ENCODE measurements at places on chromosomes 5 and 9. TPM values are rescaled to one million over a fixed set of nuclear protein-coding genes. Genes with fewer than 3 reads are reported as not detected.

Gene RUSC2
- 10.1 TPM for total RNA-seq

GRCh38 chr9:127138444-127138843 is 16.0 kb upstream of the ANGPTL2 start:
- no peak for DNase-seq
- H3K36me3 ChIP-seq: no peaks in the 10 kb centered on the region
- H3K27ac ChIP-seq: no peak overlapping the region

DNA sequence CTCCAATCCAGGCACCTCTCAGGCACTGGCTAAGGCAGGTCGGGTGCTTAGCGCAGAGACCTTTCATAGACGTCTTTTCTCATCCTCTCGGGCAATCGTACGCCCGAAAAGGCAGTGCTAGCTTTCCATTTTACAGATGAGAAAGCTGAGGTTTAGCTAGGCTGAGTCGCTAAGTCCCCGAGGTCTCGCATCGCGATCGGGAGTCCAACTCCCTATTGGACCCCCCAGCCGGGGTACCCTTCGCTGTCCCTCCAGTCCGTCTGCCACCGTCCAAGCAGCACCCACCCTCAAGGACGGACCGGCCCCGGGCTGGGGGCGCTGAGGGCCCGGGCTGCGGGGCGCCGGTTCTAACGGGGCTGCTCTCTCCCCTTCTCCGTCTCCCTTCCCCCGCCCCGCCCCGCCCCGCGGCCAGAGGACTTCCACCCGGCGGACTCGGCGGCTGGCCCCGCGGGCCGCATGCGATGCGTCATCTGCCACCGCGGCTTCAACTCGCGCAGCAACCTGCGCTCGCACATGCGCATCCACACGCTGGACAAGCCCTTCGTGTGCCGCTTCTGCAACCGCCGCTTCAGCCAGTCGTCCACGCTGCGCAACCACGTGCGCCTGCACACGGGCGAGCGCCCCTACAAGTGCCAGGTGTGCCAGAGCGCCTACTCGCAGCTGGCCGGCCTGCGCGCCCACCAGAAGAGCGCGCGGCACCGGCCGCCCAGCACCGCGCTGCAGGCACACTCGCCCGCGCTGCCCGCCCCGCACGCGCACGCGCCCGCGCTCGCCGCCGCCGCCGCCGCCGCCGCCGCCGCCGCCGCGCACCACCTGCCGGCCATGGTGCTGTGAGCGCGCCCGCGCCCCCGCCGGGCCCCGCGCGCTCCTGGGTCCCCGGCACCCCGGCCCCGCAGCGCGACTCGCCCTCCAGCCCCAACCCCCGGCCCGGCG is 12.5 kb upstream of the EXOSC2 start:
- peak overlapping the region; percentile 76 for H3K4me3 ChIP-seq
- H3K27me3 ChIP-seq: no peaks in the 10 kb centered on the region
- peak; percentile 91 for DNase-seq

Gene SLC6A19
- total RNA-seq: not detected

GRCh38 chr5:8788246-8788645 is 757.6 kb downstream of the SEMA5A start:
- 0 out of 2 replicates have a peak, but pooled peaks cover 11% of the 10 kb centered on the region for H3K27me3 ChIP-seq
- no peak overlapping the region for H3K4me3 ChIP-seq
- H3K27ac ChIP-seq: no peak overlapping the region
- DNase-seq: no peak

DNA sequence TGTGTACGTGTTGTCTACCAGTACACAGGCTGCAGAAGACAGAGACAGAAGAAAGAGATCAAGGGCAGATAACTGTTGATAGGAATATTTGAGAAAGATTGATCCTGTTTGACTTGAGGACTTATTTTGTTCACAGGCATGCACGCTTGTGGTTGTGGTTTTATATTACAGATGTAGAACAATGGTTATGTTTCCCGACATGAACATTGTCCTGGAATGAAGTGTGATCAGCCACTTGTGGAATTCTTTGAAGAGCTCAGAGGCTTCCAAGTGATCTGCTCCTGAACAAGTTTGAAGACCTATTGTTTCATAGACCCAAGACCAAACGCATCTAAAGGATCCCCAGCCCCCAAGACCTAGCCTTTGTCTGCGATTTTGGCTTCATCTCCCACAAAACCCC is 13.7 kb downstream of the TEX53 start:
- H3K27me3 ChIP-seq: no peaks in the 10 kb centered on the region
- no peak overlapping the region for H3K4me3 ChIP-seq
- H3K27ac ChIP-seq: no peak overlapping the region

Gene SPATA31A7
- total RNA-seq: not detected

DNA sequence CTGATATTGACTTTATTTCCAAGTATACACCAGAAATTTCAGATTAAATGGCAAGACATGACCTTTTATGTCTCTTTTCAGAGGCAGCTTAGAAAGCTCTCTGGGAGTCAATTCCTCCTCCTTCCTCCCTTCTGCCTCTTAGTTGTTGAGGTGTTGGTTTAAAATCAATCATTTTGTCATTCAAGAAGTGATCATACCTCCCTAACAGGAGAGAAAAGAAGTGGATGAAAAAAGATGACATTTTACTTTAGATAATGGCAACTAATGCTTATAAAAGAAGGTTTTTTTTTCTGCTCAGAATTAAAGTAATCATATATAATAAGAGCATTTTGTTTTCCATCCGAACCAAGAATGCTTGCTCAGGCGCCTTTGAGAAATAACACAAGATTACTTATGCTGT is 448.7 kb downstream of the CTNND2 start:
- no peak overlapping the region for H3K27ac ChIP-seq
- peaks cover 54% of the 10 kb centered on the region for H3K27me3 ChIP-seq
- no peaks in the 10 kb centered on the region for H3K36me3 ChIP-seq
- no peak for DNase-seq
- no peaks in the 10 kb centered on the region for H3K4me1 ChIP-seq

GRCh38 chr9:26324786-26325443 is 567.7 kb downstream of the CAAP1 start:
- H3K4me3 ChIP-seq: no peak overlapping the region
- no peaks in the 10 kb centered on the region for H3K36me3 ChIP-seq
- H3K27ac ChIP-seq: no peak overlapping the region
- no peaks in the 10 kb centered on the region for H3K27me3 ChIP-seq

Gene HSPB3
- total RNA-seq: not detected

DNA sequence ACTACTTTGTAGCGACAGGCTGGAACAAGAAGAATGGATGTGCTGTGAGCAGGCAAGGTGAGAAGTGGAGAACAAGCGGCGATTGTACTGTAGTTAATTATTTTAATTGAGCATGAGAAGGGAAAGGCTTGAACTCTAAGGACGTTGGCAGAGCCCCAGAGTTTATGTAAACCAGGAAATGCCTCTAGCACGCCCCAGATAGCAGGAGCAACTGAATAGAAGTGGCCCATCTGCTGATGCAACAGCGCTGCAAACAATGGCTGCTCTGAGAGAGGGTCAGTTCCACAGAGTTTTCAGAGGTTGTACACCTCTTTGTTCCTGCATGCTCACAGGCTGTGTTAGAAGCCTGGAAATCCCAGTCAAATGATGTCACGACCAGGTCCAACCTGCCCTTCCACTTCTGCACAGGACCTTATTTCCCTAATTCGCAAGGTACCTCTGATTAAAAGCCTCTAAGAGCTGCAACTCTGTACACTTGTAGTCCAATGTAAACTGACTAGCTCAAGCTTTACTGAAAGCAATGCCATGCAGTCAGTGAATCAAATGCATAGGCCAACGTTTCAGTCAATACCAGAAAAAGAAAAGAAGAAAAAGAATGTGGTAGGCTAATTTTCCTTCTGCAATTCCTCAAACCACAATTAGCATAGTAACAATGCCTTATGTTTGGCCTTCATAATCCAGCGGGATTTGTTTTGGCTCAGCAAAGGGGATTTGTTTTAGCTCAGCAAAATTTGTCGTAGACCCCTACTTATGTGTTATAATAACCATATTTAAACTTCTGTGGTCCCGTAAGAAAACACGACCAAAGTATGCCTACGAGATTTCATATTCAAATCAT is 119.6 kb upstream of the RETREG1 start:
- peak; percentile 94 for DNase-seq
- H3K27me3 ChIP-seq: no peaks in the 10 kb centered on the region
- H3K4me3 ChIP-seq: peak overlapping the region; percentile 27
- H3K27ac ChIP-seq: peak overlapping the region; percentile 97
- H3K4me1 ChIP-seq: peaks cover 28% of the 10 kb centered on the region

Gene BTNL8
- total RNA-seq: not detected

DNA sequence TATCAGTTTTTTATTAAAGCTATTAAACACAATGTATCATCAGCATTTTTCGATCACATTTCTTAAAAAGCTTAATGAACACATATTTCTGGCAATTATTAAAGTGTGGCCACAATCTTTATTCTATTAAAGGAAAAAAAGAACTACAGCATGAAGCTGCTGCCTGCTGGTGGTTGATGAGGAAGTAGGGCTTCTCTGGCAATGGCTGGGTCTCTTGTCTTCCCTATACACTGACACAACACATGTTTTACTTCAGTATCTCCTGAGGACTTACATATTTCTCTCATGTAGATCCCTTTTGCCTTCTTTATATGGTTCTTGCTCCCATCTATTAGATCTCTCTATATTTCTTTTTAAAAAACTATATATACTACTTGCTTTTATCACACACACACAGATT is 590.7 kb downstream of the RAB3C start:
- no peaks in the 10 kb centered on the region for H3K4me1 ChIP-seq
- no peak overlapping the region for H3K27ac ChIP-seq
- no peak for DNase-seq
- no peak overlapping the region for H3K4me3 ChIP-seq
- H3K27me3 ChIP-seq: no peaks in the 10 kb centered on the region
- H3K36me3 ChIP-seq: no peaks in the 10 kb centered on the region

DNA sequence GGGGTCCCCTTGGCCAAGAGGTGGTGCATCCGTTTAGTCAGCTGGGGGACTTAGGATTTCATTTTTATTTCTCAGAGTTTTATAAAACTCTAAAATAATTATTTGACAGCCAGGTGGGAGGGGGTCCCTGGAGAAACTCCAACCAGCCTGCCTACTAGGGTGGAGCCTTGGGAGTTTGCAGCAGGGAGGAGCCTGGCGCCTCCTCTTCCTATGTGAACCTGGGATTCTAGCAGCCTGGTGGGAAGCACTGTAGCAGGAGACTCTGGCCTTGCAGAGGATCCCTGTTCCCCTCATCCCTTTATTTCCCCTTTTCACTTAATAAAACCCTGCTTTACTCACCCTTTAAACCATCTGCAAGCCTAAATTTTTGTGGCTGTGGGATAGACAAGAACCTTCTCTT is 50.8 kb downstream of the FXN start:
- H3K27ac ChIP-seq: no peak overlapping the region
- DNase-seq: no peak
- H3K36me3 ChIP-seq: no peaks in the 10 kb centered on the region
- H3K27me3 ChIP-seq: no peaks in the 10 kb centered on the region

- peak overlapping the region; percentile 58 for H3K27ac ChIP-seq
- no peak overlapping the region for H3K4me3 ChIP-seq
- H3K4me1 ChIP-seq: peaks cover 18% of the 10 kb centered on the region
- peak; percentile 69 for DNase-seq
- no peaks in the 10 kb centered on the region for H3K27me3 ChIP-seq
These were observed 409.5 kb downstream of the ARHGEF28 start for GRCh38 chr5:74035521-74035937.

DNA sequence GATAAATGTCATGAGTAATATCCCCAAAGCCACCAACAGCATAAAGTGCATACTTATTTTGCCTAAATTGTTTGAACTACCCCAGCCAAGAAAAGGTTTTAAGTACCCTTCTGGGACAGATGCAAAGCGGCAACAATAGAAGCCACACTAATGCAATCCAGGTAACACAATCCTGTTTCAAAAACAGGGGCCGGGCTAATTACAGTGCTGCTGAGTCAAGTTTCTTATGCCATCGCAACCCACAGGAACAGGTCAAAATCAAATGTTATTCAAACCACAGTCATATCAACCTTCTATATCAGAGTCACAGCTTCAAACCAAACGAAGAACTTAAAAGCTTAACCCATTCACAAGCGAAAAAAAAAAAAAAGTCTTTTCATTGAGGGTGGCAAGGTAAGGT is 28.3 kb downstream of the EBF1 start:
- DNase-seq: no peak
- no peaks in the 10 kb centered on the region for H3K4me1 ChIP-seq
- no peaks in the 10 kb centered on the region for H3K36me3 ChIP-seq
- peaks cover 97% of the 10 kb centered on the region for H3K27me3 ChIP-seq

DNA sequence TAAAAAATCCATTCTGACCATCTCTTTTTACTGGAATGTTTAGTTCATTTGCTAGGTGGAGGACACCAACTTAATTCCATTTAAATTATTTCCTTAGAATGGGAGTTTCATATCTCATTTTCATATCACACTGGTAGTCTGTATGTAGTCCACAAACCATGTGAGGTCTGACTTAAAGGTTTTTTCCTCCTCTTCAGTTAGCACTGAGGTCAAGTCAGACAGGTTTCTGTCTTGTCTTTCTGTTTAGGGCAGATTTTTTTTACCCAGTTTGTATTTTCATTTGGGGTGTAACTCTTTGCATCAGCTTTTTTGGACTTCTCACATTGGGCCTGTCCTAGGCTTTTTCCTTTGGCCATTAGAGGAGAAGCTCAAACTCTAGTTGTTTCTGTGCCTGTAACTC is 75.3 kb downstream of the RANBP17 start:
- no peak overlapping the region for H3K27ac ChIP-seq
- H3K27me3 ChIP-seq: no peaks in the 10 kb centered on the region
- no peaks in the 10 kb centered on the region for H3K4me1 ChIP-seq
- no peaks in the 10 kb centered on the region for H3K36me3 ChIP-seq
- no peak for DNase-seq

Gene NMUR2
- not detected for total RNA-seq

Gene MCC
- total RNA-seq: 2.5 TPM

DNA sequence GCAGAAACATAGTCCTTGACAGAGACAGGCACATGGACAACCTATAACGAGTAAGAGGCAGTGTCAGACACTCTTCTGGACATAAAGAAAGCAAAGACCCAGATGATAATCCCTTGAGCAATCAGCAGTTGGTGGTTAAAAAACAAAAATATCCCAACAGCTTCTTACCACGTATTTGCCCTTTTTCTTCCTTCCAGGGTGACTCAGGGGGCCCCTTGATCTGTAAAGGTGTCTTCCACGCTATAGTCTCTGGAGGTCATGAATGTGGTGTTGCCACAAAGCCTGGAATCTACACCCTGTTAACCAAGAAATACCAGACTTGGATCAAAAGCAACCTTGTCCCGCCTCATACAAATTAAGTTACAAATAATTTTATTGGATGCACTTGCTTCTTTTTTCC is 9.5 kb downstream of the GZMK start:
- no peak for DNase-seq
- H3K4me3 ChIP-seq: no peak overlapping the region
- H3K27me3 ChIP-seq: peaks cover 20% of the 10 kb centered on the region
- H3K36me3 ChIP-seq: no peaks in the 10 kb centered on the region

Gene PDLIM4
- 35.8 TPM for total RNA-seq

GRCh38 chr5:137516251-137516797 is 17.2 kb upstream of the SPOCK1 start:
- H3K4me3 ChIP-seq: no peak overlapping the region
- H3K27me3 ChIP-seq: no peaks in the 10 kb centered on the region
- DNase-seq: no peak
- no peaks in the 10 kb centered on the region for H3K4me1 ChIP-seq
- no peaks in the 10 kb centered on the region for H3K36me3 ChIP-seq

Gene TRMT10B
- total RNA-seq: 8.8 TPM

Gene ZNF618
- total RNA-seq: 0.23 TPM

Gene EGFLAM
- not detected for total RNA-seq
